ENCODE measurements at places on chromosomes 2 and 18.

GRCh38 chr2:187459256-187459655 is 11.2 kb upstream of the CALCRL start:
- DNase-seq = no peak

GRCh38 chr2:180257247-180257646 is 250.2 kb upstream of the CWC22 start:
- DNase-seq = no peak

DNA sequence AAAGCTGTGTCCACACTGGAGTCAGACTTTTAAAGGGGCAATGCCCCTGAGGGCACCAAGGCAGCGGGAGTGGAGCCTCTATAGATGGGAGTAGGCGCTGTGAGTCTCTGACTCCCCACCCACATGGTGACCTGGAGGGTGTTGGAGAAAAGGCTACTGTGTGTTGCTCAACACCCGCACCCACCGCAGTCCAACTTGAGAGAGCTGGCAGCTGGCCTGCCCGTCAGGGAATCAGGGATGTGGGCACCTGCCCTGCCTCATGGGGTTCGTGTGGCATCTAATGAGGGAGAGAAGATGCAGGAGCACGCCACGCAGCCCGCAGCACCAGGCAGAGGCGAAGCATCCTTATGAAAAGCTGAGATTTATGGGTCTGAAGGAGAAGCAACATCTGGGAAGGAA is 84.2 kb downstream of the KLHL29 start:
- DNase-seq = no peak

- DNase-seq = no peak
Observed at GRCh38 chr2:74014813-74015212, 30.1 kb downstream of the TET3 start.

DNA sequence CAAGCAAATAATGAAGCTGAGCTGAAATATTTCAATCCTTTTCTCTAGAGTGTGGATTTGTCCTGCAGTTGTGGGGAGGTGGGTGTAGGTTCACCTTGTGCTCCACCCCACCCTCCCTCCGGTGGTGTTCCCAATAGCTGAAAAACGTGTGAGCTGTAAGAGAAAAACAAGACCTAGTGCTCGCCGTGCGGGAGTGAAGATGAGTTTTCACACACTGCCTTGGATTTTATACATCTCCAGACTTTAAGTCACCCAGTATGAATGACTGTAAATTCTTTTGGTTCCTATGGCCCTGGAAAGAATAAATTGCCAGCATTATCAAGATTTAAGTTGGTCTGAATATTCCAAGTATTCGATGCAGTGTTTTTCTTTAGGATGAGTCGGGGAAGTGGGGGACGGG is 1.9 kb upstream of the SOX11 start:
- no peak for DNase-seq

DNA sequence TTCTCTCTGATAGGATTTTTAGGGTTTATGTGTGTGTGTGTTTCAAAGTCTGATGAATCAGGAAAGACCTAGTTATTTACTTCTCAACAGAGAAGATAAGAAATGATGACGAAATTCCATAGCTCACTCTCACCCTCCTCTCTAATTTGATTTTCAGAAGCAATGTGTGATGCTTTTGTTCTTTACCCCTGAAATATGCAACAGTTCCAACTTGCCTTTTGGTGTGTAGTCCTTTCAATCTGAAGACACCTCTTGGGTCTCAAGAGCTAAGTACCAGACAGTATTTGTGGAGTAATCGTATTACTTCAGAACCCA is 18.7 kb upstream of the LCLAT1 start:
- no peak for DNase-seq

DNA sequence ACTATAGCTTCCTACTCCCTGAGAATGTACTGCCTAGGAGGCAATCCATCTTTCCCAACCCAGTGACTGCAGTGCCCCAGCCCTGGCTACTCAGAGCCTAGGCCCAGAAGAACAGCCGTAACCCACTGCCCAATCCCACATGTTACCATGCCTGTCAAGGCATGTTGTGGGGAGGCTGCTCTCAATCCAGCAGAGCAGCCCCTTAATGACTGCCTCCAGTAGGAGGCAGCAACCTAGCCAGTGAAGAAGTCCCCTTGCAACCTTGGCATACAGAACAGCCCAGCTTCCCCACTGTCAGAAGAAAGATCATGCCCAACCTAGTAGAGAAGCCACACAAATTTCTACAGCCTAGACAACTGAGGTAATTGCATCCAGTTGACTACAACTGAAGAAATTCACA is 44.2 kb upstream of the CDH7 start:
- DNase-seq = no peak

DNA sequence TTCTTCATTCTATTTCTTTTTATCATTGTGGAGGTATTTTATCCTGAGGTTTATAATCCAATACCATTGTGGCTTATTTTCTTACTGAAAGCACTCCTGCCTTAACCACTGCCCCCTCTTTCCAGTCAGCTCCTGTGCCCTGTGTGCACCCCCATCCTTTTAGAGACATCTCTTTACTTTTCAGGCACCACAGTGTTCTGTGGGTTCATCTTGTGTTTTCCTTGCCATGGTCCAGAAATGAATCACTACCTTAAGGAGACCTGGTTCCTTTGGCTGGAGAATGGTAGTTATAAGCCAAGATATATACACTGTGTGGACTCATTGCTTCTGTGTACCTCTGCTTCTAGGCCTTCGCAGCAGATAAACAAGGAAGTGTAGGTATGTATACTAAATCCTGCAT is 278.3 kb downstream of the PTGR3 start:
- no peak for DNase-seq

All from stimulated activated CD8-positive, alpha-beta memory T cell treated with anti-CD3 and anti-CD28 coated beads, Interleukin-7, amount 100 ng/mL, for 24 hours (primary cell).